ENCODE measurements at places on chromosomes 12 and 14.

DNA sequence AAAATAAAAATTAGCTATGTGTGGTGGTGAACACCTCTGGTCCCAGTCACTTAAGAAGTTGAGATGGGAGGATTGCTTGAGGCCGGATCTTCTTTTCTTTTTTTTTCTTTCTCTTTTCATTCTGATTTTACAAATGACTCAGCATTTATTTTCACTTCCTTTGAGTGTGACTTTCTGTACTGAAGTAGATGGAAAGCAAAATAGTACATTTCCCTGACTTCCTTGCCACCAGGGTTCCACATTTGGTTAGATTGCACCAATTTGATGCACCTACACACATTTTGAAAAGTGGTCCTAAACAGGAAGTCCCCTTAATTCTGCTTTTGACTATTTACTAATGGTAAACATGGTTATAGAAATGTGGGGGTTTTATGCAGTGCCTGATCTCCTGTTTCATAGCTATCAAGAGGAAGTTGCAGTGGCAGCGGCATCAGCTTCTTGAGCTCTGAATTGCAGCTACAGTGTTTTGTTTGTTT, 13.0 kb upstream of the LEMD3 start:
- no peak for DNase-seq

DNA sequence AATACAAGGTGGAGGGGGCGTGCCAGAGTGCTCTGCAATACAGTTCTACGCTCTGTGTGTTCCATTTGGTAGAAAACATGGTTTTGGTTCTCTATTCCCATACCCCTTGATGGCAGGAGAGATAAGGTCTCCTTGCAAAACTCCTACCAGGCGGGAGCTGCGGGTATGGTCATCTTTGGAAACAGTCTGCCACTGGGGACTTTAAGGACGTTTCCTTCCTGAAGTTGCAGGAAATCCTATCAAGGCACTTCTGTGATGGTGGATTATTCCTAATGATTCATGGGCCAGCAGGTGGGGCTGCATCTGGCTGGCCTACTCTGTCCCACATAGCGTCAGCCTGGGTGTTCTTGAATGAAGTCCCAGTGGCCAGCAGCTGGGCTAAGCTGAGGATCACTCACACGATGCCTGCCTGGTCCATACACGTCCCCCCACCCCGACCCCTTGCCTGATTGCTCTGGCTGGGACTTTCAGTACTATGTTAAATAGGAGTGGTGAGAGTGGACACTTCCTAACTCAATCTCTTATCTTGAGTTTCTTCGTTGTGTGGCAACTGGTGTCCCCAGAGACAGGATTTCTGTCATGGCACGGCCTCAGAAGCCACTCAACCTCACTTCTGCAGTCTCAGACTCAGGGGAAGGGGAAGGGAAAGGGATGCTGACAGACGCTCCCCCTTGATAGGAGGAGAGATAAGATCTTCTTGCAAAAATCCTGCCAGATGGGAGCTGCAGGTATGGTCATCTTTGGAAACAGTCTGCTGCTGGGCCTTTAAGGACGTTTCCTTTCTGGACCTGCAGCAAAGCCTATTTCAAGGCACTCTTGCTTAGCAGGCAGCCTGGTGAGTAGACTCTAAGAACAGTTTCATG, 61.0 kb upstream of the FKBP4 start:
- DNase-seq, result no peak

DNA sequence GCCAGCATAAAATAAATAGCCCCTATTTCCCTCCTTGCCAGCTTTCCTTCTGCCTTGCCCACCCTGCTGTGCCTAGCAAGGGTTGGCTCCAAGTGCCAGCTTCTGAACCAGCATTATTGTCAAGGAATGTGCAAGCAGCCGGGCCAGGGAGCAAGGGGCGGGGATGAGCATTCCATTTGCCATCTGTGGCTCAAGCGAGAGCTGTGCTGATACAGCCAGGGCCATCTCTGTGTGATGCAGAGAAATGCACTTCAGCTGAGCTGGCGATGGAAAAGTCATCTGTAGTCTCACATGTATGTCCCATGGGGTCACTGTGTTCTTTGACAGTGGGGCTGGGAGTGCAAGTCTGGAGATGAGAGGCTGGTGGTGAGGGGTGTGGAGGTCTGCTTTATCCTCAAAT, 137.3 kb downstream of the SUDS3 start:
- DNase-seq, result no peak

DNA sequence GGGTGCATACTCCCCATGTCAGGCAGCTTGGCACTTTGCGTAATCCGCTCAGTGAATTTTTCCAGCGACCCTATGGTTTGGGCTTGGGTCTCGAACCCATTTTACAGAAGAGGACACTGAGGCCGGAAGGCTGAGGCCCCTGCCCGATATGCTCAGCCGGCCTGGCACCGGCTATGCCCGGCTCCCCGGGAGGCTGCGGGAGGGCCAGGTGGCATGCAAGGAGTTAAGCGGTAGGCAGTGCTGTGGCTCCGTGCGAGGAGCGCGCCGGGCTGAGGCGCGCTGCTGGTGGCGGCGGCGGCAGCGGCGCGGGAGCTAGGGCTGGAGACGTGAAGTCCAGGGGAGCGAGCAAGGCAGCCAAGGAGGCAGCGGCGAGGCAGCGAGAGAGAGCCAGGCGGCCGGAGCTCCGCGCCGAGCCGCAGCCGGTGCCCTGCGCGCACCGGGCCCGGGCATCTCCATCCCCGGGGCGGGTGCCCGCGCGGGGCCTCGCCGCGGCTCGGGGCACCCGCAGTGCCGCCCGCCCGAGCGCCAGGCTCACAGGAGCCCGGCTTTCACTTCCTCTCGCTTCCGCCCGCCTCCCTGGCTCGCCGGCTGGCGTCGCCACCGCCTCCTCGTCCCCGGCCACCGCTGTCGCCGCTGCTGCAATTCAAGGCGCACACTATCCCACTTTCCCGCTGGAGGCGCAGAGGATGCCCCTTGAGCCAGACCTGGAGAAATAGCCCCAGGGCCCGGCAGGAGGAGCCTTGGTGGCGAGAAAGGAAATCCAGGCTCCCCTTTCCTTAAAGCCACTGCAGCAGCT, at the start of gene WSCD2:
Gene WSCD2 (plus strand): TSS at position 272 of the 796 bp plus-strand sequence. CDS start 66,545 bp downstream, outside the sequence.
- peak; percentile 84 for DNase-seq

- DNase-seq, result no peak
Observed at GRCh38 chr12:52877242-52877641, 27.6 kb downstream of the KRT8 start.

DNA sequence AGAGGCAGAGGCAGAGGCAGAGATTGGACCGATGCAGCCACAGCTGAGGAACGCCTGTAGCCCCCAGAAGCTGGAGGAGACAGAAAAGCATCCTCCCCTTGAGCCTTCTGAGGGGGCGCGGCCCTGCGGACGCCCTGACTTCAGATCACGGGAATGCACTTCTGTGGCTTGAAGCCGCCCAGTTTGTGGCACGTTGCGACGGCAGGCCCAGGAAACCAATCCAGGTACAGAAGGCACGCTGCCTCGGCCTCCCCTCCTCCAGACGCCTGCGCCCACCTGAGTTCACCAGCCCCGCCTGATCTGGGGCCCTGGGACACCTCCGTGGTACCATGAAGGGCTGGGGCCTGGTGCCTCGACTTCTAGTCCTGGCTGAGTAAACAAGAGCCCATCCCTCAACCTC, 82.0 kb downstream of the NCOR2 start:
- DNase-seq, result no peak

DNA sequence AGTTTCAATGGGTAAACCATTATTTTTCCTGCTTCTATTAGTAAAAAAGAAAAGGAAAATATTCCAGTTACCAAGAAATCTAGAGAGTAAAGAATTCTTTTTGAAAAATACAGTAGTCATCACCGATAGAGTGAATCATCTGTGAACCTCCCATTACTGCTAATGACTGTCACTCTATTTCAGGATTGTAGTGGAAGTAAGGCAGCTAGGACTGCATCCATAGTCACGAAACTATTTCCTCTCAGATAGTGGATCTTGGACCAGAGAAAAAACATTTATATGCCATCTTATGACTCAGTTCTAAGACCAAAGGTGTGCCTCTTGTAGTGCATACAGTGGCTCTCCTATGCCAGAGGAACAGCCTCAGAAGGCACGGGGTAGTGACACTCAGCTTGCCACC, 173.9 kb upstream of the PLEKHA5 start:
- DNase-seq, result no peak

- DNase-seq, result peak; percentile 90
Observed at GRCh38 chr12:54324617-54325441, at the start of gene COPZ1. COPZ1 (plus strand) TSS chr12:54325131; CDS start chr12:54325164, 33 bp downstream.

All from nephron progenitor cell (in vitro differentiated cells).